NCI-H2081 (cell line): ENCODE measurements at places on chromosomes 7 and 10.
A peak's percentile ranks its signal among the peaks of the same experiment; 100 is the strongest.

- no peak for DNase-seq
Observed at GRCh38 chr7:151086802-151087244, 548 bp downstream of the AGAP3 start.

DNA sequence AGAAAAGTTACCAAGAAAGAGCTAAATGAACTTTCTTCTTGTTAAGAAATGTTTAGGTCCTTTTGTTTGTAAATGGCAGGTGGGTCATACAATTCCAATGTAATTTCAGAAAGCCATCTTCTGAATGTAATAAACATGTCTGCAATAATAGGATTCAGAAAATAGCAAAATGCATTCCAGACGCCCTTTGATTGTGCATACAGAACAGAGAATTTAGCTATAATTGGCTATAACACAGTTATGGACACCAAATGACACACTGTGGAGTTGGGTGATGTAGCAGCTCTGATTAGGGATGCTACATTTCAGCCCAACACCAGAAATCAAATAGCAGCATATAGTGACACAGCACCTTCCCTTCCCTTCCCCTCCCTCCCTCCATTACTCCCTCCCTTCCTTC is 240.8 kb downstream of the SNX10 start:
- no peak for DNase-seq

- DNase-seq, result no peak
Observed at GRCh38 chr10:132373241-132373955, 23.6 kb upstream of the PWWP2B start.

- no peak for DNase-seq
Observed at GRCh38 chr7:158263110-158263963, 324.3 kb downstream of the PTPRN2 start.

DNA sequence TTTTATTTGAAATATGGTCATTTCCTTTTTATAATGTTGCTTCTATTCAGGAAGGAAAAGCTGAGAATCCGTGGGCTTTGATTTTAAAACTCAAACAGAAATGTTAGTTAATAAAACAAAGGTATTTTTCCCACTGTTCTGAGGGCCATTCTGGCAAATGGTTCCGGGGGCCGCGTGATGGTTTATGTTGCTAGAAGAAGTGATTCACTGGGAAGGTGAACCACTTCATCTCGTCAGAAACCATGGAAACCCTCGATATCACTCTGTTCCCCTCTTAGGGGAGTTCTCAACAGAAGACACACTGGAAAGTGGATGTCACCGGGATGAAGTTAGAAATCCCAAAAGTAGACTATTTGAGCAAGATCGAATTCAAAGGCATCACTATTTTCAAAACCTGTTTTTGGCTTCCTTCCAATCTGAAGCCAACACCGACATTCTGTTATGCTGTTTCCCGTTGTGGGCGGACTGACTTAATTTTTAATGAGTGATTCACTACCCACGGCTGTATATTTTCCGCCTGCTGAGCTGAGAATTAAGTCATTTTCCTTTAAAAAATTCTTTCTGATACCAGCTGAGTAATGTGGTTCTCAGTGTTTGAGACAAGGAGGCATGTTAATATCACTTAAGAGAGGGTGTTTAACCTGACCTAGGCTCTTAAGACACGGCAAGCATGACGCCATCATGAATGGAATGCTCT is 84.1 kb downstream of the PTPRE start:
- no peak for DNase-seq

GRCh38 chr10:122083478-122084025 is 94.6 kb downstream of the TACC2 start:
- DNase-seq, result no peak

DNA sequence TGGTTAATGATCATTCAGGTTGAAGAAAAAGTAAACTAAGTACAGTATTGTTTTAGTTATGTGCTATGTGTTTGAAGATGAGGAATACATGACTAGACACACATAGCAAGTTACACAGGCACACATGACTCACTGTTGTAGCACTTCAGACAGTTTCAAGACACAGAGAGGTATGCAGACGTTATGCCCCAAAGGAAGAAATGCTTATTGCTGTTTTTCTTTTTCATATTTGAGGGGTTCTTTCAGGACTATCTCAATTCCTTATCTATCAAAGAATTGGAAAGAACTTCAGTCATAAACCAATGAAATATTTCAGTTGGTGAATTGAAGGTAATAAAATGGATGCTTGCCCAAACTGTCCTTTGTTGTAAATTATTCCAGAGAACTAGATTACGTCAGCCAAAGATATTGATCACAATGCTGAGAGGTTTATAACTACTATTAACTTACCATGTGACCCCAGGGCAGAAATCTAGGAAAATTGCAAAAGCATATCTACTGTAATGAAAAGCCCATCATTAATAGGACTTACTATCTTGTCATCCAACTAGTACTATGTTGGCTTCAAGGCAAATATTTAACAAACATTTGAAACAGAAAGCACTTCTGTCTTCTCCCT is 61.2 kb upstream of the CAPZA2 start:
- no peak for DNase-seq

DNA sequence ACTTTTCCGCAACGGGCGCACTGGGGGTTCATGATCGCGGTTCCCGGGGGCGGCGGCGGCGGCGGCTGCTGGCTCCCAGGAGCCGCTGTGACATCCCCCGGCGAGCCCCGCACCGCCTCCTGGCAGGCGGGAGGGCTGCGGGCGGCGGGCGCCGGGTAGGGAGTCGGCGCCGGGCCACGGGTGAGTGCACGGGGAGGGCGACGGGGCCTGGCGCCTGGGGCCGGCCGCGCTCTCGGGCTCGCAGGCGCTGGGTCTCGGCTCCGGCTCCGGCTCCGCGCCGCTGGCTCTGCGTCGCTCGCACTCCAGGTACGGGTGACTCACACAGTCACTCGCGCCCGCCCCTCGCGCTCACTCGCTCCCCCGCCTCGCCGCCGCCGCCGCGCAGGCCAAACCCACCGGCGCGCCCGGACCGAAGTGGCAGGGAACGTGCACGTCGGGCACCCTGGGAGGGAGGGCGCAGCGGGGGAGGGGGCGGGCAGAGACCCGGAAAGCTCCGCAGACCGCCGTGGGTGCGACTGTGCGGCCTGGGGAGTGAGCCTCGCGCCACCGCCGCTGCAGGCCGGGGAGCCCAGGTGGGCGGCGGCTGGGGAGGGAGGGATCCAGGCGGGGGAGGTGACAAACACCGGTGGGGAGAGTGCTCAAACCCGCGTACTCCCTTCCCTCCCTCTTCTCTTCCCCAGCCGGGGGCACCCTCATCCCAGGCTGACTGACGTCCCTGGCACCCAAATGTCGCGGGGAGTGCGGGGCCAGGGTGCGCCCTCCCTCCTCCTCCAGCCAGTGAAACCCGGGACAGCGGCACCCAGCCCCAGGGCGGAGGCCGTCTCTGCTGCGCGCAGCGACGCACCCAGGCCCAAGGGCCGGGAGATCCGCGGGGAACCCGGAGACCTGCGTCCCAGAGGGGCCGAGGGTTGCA is 276.9 kb upstream of the NEBL start:
- DNase-seq, result peak; percentile 67

DNA sequence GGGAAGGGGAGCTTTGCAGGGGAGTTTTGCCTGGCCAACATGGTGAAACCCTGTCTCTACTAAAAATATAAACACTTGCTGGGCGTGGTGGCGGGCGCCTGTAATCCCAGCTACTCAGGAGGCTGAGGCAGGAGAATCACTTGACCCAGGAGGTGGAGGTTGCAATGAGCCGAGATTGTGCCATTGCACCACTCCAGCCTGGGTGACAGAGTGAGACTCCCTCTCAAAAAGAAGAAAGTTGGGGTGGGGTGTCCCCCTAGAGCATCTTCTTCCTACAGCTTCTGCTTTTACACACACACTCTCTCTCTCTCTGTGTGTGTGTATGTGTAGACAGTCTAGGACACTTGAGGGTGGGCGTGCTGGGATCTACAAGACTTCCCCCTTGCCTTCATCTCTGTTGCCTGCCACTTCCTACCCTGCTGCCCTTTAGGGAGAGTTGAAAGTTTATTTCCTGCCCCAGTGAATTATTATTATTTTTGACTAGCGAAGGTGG is 21.7 kb downstream of the PLAU start:
- no peak for DNase-seq

- DNase-seq, result no peak
Observed at GRCh38 chr7:52863652-52864051, 171.8 kb upstream of the POM121L12 start.

DNA sequence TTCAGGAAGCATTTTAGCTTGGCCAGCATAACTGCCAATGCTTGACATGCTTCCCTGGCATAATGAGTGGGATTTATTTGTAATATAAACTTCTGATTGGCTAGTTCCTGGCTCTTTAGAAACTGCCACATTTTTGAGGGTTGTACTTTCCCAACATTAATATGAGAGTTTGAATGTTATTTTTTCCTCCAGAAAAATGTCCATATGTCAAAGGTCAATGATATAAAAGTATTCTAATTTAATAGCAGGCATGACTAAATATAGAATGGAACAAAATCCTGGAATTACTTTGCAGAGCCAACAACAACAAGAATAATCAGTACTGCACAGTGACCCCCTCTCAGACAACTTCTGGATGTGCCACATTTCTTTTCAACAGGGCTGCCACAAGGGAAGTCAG is 352.6 kb downstream of the PRPF18 start:
- no peak for DNase-seq

- DNase-seq, result no peak
Observed at GRCh38 chr7:158098125-158099030, 489.2 kb downstream of the PTPRN2 start.

GRCh38 chr7:47405921-47406800 is 175.8 kb downstream of the TNS3 start:
- DNase-seq, result no peak

DNA sequence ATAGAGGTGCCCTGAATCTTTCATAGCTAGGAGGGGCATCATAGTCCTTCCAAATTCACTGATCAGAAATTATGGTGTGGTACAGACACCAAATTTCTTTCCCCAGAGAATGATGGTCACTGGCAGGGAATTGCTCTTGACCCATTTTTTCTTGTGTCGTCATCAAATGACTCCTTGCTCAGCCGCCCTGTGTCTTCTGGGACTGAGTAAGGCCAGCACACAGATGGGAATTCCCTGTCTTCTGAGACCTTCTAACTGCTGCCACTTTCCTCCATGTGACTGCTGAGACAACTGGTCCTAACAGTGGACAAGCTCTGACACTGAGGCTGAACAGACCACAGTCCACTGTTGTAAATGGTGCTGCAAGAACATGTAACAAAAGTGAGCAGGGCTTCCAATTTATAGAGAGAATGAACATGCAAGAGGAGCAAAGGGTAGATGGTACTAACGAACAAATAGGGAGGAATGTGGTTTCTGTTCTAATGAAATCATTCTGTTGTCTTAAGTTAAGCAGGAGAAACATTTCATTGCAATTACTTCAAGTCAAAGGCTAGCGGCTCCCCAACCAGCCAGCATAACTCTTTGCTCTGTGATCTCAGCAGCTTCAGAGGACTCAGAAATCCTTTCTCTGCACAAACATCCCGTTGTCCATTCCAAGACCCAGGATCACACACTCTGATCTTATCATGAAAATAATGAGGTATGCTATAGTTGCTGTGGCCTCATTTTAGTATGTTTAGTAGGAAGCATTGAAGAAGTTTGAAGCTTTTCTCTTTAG is 235.9 kb upstream of the PRSS1 start:
- no peak for DNase-seq

DNA sequence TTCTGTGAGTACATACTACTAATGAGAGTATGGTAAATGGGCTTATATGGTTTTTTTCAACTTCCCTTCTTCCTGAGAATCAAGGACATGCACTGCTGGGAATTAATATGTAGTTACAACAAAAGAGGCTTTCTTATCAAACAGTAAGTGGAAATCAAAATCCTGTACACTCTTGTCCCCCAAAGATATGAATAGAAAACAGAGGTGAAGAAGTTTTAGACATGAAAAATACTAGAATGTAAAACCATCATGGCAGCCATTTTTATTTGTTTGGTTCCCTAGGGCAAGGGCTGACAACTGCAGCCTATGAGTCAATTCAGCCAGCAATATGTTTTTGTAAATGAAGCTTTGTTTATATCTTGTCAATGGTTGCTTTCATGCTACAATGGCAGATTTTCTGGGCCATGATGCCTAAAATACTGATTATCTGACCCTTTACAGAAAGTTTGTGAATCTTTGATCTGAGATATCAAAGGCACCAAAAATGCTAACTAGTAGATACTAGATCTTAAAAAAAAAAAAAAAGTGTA is 422.4 kb downstream of the PARD3 start:
- DNase-seq, result no peak

DNA sequence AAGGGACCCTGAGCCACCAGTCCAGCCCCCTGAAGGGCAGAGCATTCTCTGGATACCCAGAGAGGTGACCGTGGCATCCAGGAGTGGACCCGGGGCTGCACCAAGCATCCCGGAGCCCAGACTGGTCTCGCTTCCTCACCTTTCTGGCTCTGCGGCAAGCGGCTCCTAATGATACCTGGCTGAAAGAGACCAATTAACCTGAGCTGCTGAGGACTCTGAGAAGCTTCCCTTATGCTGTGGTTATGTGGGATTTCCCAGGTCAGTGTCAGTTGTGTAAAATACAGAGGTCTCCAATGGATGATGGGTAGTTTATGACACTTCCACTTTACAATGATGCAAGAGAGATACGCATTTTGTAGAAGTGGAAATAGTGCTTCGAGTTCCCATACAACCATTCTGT is 51.5 kb downstream of the PFKFB3 start:
- DNase-seq, result no peak

GRCh38 chr7:79407351-79407750 is 46.1 kb downstream of the MAGI2 start:
- no peak for DNase-seq

DNA sequence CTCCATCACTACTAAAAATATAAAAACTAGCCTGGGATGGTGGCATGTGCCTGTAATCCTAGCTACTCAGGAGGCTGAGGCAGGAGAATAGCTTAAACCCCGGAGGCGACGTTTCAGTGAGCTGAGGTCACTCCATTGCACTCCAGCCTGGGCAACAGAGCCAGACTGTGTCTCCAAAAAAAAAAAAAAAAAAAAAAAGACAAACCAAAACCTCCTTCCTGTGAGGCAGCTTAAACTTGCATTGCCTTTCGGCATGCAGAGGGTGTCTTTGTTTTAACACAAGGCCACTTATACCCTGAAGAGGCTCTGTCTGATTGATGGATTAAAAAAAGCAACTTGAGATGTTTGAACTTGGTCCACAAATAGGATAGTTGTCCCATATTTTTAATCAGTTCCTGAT is 128.4 kb upstream of the RSU1 start:
- no peak for DNase-seq
